ENCODE measurements at places on chromosomes 2 and 18.

DNA sequence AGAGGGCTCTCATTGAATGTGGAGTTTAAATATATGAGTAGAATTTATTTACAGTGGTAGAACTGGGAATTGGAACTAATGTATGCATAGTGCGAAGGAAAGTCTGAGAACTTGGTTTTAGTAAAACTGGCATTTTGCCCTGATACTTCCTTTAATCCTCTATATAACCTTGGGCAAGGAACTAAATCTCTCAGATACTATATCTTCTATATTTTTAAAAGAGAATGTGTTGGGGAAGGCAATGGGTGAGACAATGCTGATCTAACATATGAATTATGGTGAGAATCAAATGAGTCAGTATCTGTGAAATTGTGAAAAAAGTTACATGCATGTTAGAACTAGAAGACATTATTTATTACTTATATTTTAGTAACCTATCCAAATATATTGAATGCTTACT is 2109.4 kb upstream of the PIK3C3 start:
- H3K27me3 ChIP-seq: no peaks in the 10 kb centered on the region
- no peak overlapping the region for H3K4me3 ChIP-seq
- H3K36me3 ChIP-seq: no peaks in the 10 kb centered on the region

- no peaks in the 10 kb centered on the region for H3K4me1 ChIP-seq
- H3K36me3 ChIP-seq: peaks cover 13% of the 10 kb centered on the region
- H3K27ac ChIP-seq: no peak overlapping the region
- no peak for DNase-seq
These were observed 158.0 kb downstream of the SMAD7 start for GRCh38 chr18:48792611-48793380.

GRCh38 chr2:230893338-230893737 is 28.6 kb downstream of the ITM2C start:
- no peak overlapping the region for H3K27ac ChIP-seq
- H3K36me3 ChIP-seq: no peaks in the 10 kb centered on the region
- H3K4me3 ChIP-seq: no peak overlapping the region
- DNase-seq: no peak
- H3K27me3 ChIP-seq: peaks cover 8% of the 10 kb centered on the region

DNA sequence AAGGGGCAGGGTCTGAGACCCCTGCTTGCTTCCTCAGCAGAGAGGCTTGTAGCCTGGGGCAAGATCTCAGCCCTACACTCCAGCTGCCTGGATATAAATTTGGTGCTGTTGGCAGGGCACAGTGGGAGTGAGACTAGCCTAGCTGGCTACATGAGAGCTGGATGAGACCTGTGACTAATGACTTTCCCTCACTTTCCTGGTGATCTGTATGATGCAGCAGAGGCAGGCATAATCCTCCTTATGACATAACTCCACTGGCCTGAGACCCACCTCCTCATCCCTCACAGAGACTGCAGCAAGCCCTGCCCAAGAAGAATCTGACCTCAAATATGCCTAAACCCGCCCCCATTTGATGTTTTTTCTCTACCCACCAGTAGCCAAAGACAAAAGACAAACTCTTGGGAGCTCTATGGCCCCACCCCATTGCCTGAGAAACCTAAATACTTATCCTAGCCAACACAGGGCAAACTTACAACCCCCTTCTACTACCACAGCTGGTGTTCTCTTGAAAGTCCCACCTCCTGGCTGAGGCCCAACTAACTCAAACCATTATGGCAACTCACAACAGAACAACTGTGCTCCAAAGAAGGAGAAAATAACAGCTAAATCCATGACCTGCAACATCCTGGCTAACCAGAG is 102.7 kb downstream of the NR4A2 start:
- no peak overlapping the region for H3K27ac ChIP-seq
- H3K4me1 ChIP-seq: no peaks in the 10 kb centered on the region
- no peak overlapping the region for H3K4me3 ChIP-seq

- H3K4me3 ChIP-seq: peak overlapping the region; percentile 87
- peaks cover 13% of the 10 kb centered on the region for H3K4me1 ChIP-seq
These were observed 1.8 kb downstream of the ZCCHC2 start for GRCh38 chr18:62524440-62525200.

Measured in fibroblast of lung (primary cell).